Activated CD8-positive, alpha-beta T cell treated with anti-CD3 and anti-CD28 coated beads for 36 hours (primary cell): ENCODE measurements at places on chromosomes 2 and 18. TPM values are rescaled to one million over a fixed set of nuclear protein-coding genes. Genes with fewer than 3 reads are reported as not detected.

DNA sequence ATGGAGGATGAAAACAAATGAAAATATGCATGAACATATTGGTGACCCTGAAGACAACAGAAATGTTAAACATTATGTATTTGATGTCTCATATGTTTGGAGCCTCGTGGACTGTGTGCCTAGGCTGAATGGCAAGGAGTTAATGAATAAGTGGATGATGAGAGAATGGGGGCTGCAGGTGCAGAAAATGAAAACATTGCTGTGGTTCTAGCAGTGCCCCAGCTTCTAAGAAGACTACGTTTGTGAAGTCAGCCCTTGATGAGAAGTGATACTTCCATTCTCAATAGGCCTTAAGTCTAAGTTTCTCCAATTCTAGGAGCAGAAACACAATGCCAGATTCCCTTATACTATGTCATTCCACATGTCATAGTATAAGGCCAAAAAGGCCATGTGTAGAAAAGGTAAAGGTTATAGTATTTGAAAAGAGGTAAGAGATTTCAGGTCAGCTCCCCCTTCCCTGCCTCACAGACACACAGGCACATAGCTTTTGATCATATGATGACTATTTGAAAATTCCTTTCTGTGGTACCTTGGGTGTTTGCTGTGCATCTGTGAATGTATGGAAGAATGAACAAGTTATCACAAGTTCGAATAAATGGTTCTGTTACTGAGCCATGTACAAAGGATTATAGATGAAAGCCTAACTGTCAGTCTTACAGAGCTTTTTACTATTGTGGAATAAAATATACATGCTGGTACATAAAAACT lies 280.8 kb downstream of the SETBP1 start:
- no peak overlapping the region for H3K27ac ChIP-seq
- H3K4me1 ChIP-seq = no peaks in the 10 kb centered on the region
- H3K4me3 ChIP-seq = no peak overlapping the region
- peaks cover 2% of the 10 kb centered on the region for H3K27me3 ChIP-seq
- H3K36me3 ChIP-seq = no peaks in the 10 kb centered on the region

- no peak for DNase-seq
- H3K36me3 ChIP-seq = no peaks in the 10 kb centered on the region
- no peaks in the 10 kb centered on the region for H3K27me3 ChIP-seq
- H3K4me1 ChIP-seq = no peaks in the 10 kb centered on the region
- H3K27ac ChIP-seq = no peak overlapping the region
- no peak overlapping the region for H3K4me3 ChIP-seq
Observed at GRCh38 chr2:76984359-76984758, 537.8 kb downstream of the LRRTM4 start.

GRCh38 chr2:33437297-33437696 lies 39.2 kb upstream of the RASGRP3 start:
- DNase-seq = no peak
- H3K4me1 ChIP-seq = no peaks in the 10 kb centered on the region
- no peak overlapping the region for H3K4me3 ChIP-seq
- H3K27me3 ChIP-seq = peaks cover 7% of the 10 kb centered on the region
- H3K27ac ChIP-seq = no peak overlapping the region

DNA sequence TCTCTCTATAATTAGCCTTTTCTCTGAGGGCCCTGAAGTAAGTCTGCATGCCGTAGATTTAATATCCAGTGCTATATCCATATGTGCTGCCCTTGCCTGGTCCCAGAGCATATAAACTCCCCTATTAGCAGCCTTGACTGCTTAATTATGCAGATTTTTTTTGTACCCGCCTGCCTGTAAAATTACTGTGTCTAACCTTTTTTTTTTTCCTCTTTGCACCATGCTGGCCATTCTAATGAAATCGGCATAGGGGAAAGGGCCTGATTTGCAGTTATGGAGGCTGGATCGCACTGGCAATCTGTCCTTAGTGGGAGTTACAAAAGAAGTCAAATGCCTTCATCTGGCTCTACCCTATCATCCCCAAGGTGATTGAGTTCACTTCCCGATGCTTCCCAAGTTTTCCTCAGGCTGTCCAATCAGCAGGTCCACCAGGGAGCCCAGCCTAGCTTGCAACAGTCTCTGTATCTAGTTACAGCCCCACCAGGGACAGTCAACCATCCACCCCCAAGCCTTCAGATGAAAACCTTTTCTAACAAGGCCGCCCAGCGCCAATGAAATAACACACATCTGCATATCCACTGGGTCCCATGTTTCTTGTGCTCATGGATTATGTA lies 239.0 kb downstream of the ZNF521 start:
- H3K27ac ChIP-seq = no peak overlapping the region
- H3K27me3 ChIP-seq = no peaks in the 10 kb centered on the region
- no peaks in the 10 kb centered on the region for H3K4me1 ChIP-seq
- no peaks in the 10 kb centered on the region for H3K36me3 ChIP-seq
- DNase-seq = no peak

- DNase-seq = no peak
- no peaks in the 10 kb centered on the region for H3K36me3 ChIP-seq
- H3K4me1 ChIP-seq = no peaks in the 10 kb centered on the region
- no peaks in the 10 kb centered on the region for H3K27me3 ChIP-seq
Observed at GRCh38 chr2:824954-825353, 125.7 kb upstream of the SNTG2 start.

- DNase-seq = no peak
- no peak overlapping the region for H3K27ac ChIP-seq
- H3K4me1 ChIP-seq = no peaks in the 10 kb centered on the region
Observed at GRCh38 chr18:55245211-55245614, 286.0 kb upstream of the CCDC68 start.

DNA sequence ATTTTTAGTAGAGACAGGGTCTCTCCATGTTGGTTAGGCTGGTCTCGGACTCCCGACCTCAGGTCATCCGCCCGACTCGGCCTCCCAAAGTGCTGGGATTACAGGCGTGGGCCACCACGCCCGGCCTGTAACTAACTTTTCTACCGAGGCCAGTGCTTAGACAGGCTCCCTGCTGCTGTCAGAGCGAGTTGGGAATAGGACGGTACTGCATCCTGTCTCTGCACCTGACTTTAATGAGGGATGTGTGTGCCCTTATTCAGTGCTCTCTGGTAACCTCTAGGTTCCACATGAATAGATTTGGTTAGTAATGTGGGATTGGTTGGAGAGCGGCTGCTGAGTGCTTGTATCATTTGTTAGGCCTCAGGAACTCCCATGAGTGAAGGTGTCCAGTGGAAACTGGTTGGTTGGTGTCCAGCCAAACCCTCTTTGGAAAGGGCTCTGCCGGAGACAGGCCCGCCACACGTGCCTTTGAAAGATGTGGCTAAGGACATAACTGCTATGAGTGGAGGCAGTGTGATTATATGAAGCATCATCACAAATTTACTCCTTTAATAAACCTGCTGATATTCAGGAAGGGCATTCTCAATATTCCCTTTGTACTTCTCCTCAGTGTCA lies 36.6 kb downstream of the MYOM1 start:
- H3K36me3 ChIP-seq = no peaks in the 10 kb centered on the region
- H3K27me3 ChIP-seq = no peaks in the 10 kb centered on the region
- H3K27ac ChIP-seq = no peak overlapping the region
- H3K4me1 ChIP-seq = peaks cover 2% of the 10 kb centered on the region
- no peak for DNase-seq

DNA sequence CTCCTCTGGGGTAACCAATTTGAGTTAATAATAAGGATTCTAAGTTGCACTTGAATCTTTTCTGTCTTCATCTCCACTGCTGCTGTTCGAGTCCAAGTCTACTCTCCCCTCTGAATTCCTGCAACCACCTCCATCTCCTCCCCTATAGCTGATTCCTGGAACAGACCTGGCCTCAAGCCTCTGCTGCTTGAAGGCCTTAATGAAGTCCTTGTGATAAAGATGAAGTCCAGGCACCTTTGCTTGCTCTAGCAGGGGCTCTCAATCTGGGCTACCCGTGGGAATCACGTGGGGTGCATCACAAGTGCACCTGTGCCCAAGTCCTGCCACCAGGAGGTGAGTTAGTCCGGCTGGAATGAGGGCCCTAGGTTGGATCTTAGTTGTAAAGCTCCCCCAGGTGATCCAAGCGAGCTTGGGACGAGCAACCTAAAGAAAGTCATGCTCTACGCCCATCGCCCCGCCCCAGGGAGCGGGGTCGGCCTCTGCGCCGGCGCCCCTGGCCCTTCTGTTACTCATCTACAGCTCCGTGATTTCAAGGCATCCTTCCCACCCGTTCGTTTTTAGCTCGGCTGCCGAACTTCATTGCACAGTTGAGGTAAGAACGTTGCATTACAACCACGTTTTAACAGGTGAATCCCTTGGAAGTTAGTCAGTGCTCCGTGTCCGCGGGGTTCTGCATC lies 905 bp upstream of the IAH1 start:
- peaks cover 35% of the 10 kb centered on the region for H3K4me1 ChIP-seq
- H3K27ac ChIP-seq = peak overlapping the region; percentile 83
- H3K36me3 ChIP-seq = peaks cover 39% of the 10 kb centered on the region
- peak; percentile 45 for DNase-seq

- no peaks in the 10 kb centered on the region for H3K4me1 ChIP-seq
- no peak overlapping the region for H3K4me3 ChIP-seq
- H3K27me3 ChIP-seq = no peaks in the 10 kb centered on the region
- no peak overlapping the region for H3K27ac ChIP-seq
- H3K36me3 ChIP-seq = no peaks in the 10 kb centered on the region
Observed at GRCh38 chr2:213995400-213996105, 415.3 kb upstream of the VWC2L start.

- peaks cover 18% of the 10 kb centered on the region for H3K27me3 ChIP-seq
- DNase-seq = no peak
- no peaks in the 10 kb centered on the region for H3K36me3 ChIP-seq
- H3K4me1 ChIP-seq = peaks cover under 1% of the 10 kb centered on the region
- no peak overlapping the region for H3K4me3 ChIP-seq
- no peak overlapping the region for H3K27ac ChIP-seq
Observed at GRCh38 chr18:55494899-55495298, 93.1 kb downstream of the TCF4 start.

GRCh38 chr2:146124741-146125140 lies 1604.8 kb upstream of the ZEB2 start:
- H3K4me3 ChIP-seq = no peak overlapping the region
- H3K27ac ChIP-seq = no peak overlapping the region
- H3K36me3 ChIP-seq = no peaks in the 10 kb centered on the region
- no peaks in the 10 kb centered on the region for H3K4me1 ChIP-seq

DNA sequence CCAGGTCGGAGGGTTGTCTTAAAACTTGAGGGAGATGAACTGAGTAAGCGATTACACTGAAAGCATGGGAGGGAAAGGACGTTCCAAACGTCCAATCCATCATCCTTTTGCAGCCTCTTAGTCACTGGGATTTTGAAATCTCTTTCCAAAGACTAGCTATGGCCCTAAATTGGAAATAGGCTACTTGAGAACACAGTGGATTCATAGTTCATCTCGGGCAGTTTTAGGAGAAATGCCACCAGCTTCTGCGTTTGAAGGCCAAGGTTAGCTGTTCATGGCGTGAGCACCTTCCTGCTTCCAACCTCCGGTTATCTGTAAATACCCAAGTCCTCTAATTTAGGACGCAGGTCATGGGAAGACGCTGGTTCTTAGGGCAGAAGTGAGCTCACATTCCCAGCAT lies 821 bp upstream of the EML6 start:
- peaks cover 35% of the 10 kb centered on the region for H3K27me3 ChIP-seq
- H3K4me1 ChIP-seq = peaks cover 15% of the 10 kb centered on the region
- peak; percentile 11 for DNase-seq
- no peaks in the 10 kb centered on the region for H3K36me3 ChIP-seq
- H3K4me3 ChIP-seq = peak overlapping the region; percentile 82
- H3K27ac ChIP-seq = peak overlapping the region; percentile 70

DNA sequence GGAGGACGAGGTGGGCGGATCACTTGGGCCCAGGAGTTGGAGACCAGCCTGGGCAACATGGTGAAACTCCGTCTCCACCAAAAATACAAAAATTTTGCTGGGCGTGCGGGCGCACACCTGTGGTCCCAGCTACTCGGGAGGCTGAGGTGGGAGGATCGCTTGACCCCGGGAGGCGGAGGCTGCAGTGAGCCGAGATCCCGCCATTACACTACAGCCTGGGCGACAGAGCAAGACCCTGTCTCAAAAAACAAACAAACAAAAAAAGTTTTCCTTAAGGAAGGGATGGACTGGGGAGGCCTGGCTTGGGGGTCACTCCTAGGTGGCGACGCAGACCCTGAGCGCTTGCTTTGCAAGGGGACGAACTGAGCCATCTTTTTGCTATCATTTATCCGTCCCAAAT lies 882 bp downstream of the PLA2R1 start:
- no peaks in the 10 kb centered on the region for H3K36me3 ChIP-seq
- no peak overlapping the region for H3K4me3 ChIP-seq
- H3K27me3 ChIP-seq = peaks cover 45% of the 10 kb centered on the region
- no peak for DNase-seq

DNA sequence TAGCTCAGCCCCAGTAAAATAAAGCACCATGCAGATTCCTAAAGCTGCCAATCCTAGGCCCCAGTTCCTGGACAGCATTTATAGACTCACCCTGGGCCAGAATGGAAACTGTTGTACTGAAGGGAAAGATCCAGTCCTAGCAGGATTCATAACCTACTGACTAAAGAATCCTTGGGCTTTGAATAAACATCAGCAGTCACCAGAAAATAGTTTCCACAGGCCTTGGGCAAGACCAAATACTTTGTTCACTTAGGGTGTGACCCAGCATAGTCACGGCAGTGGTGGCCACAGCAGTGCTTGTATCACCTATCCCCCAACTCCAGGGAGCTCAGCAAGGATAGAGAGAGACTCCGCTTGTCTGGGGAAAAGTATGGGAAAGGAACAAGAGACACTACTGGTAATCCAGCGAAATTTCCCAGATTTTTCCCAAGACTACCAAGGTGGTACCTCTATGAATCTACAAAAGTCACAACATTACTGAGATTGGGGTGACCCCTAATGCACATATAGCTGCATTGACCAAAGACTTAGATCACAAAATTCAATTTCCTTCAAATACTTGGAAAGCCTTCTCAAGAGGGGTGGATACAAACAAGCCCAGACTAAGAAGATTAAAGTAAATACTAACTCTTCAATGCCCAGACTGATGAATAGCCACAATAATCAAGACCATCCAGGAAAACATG lies 748.1 kb upstream of the LRATD1 start:
- H3K27ac ChIP-seq = no peak overlapping the region
- no peaks in the 10 kb centered on the region for H3K27me3 ChIP-seq
- no peaks in the 10 kb centered on the region for H3K4me1 ChIP-seq
- no peaks in the 10 kb centered on the region for H3K36me3 ChIP-seq

The CRYGC gene
- total RNA-seq = not detected

The PRSS56 gene
- total RNA-seq = not detected

The IGFBP5 gene
- not detected for total RNA-seq

The TET3 gene
- 15.5 TPM for total RNA-seq

The DNER gene
- not detected for total RNA-seq

The XIRP2 gene
- not detected for total RNA-seq

The TACR1 gene
- total RNA-seq = not detected
